Foreskin keratinocyte (primary cell): ENCODE measurements at places on chromosomes 5 and 9. TPM values are rescaled to one million over a fixed set of nuclear protein-coding genes. Genes with fewer than 3 reads are reported as not detected.

DNA sequence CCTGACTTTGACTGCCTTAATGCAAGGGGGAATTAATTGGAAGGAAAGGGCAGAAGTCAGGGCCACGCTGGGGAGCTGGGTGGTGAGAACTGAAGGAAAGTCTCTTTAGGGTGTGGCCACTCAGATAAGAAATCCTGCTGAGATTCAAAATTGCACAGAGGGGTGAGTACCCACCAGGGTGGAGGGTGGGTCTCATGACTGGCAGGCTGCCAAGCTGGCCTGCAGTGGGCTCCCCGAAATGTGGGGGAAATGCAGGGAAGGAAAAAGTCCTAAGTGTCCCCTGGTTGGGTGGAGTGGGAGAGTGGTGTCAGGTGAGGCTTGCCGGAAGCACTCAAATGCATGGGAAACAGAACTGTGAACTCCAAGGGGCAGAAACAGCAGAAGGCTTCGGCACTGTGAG is 24.1 kb downstream of the TSPAN17 start:
- no peak for DNase-seq

Gene NRG2
- polyA plus RNA-seq = 0.20 and 0.29 TPM in 2 replicates

DNA sequence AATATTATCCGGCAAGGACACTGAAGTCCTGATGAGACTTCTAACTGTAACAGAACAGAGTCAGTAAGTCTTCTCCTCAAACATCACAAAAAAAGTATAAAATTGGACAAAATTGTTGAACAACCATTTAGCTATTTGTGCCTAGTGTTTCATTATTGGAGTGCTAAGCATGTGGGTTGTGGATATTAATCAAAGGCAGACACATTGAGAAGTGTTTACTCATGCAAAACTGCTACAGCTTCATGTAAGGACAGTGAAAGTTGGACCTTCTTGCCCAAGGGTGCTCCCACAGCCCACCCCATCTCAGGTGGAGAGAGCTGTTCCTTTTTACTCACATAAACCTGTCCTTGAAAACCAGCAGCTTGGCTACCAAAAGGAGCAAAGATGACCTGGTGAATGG is 355.1 kb upstream of the DAB2 start:
- no peak for DNase-seq

Gene FOXI1
- not detected in 2 replicates for polyA plus RNA-seq

DNA sequence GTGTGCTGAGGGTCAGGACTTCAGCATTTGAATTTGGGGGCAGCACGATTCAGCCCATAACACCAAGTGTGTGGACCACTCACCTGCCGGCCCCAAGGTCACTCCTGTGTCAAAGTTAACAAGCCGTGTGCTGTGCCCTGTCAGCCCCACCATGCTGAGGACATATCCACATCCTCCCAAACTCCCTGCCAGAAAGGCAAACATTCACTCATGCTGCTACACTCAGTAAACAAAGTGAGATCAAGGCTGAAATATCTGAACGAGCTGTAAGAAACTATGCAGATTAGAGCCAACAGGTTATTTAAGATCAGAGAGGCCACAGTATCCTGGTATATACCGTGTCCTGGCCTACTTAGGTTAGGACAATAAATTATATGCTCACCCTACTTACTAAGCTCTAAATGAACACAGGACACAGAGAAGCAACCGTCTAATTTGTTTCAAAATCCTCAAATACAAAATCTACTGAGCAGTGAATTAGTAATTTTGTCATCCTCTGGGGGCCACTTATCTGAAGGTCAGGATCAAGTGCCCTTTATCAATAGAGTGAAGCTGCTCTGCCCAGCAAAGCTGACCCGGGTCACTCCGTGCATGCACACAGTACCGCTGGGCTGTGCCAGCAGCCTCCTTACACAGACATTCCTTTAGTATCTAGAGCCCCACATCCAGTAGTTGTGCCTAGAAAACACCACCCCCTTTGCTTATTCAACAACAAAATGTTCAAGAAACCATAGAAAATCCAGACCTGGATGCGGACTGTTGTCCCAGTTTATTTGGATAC is 28.2 kb downstream of the RETREG1 start:
- no peak for DNase-seq

- DNase-seq = peak; percentile 91
Measured at GRCh38 chr5:135493406-135494180, 41.4 kb upstream of the TIFAB start.

GRCh38 chr9:134591082-134591571 is 50.5 kb upstream of the COL5A1 start:
- no peak for DNase-seq

Gene GRXCR2
- polyA plus RNA-seq = not detected in 2 replicates

DNA sequence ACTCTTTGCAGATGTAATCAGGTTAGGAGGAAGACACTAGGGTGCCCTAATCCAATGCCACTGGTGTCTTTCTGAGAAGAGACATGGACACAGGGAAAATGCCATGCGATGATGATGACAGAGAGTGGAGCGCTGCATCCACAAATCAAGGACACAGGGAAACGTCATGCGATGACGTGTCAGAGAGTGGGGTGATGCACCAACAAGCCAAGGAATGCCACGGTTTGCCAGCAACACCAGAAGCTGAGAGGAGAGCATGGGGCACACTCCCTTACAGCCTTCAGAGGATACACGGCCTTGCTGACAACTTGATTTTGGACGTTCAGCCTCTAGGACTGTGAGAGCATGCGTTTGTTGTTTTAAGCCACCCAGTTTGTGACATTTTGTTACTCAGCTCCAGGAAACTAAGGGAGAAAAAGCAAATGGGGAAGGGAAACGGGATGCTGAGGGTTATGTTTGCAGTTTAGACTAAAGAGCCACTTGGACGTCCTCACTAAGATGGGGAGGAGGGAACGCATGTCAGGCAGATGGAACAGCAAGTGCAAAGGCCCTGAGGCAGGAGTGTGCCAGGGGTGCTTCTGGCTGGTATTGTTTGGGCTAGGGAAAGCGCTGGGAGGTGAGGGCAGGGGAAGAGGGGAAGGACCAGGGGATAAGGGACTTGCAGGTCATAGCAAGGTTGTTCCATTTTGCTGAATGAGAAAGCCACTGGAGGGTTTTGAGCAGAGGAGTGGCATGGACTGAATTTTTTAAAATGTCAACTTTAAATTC is 2.5 kb upstream of the TENT4A start:
- DNase-seq = no peak

DNA sequence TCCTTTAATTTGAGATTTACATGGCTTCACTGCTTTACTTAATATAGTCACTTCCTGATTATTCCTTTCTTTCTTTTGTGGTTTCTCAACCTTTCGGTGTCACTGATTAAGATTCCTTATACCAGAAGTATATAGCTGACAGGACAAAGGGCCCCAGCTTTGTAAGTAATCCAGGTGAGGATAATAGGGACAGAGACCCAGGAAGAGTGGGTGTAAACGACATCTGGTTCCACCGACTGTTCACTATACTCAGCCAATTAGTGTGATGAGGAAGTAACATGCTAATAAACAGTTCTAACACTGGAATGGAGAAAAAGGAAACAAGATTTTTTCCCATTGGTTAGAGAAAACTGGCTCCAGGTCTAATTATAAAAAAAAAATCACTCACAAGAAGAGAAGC is 286.3 kb upstream of the EFNA5 start:
- no peak for DNase-seq

DNA sequence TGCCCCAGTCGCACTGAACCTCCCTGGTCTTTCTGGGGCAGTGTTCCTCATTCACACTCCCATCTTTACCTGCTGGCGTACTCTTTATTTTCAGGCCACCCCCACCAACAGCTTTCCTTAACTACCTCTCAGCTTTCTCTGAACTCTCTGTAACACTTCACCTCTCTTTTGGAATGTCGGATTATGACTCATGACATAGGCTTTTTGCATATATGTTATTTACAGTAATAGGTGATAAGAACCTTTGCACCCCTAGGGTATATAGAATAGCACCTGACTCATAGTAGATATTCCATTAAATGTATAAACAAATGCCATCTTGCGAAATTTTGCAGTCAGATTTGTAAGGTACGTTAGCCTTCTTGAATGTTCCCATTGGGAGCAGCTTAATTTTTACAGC is 52.9 kb upstream of the MIER3 start:
- DNase-seq = peak; percentile 93

Gene C1QTNF2
- polyA plus RNA-seq = 0.34 and 0.41 TPM in 2 replicates

Gene MUSK
- not detected in 2 replicates for polyA plus RNA-seq

Gene NIPSNAP3A
- polyA plus RNA-seq = 13.7 and 18.0 TPM in 2 replicates

Gene CER1
- not detected in 2 replicates for polyA plus RNA-seq
